ENCODE measurements at places on chromosomes 11 and 22. TPM values are rescaled to one million over a fixed set of nuclear protein-coding genes. Genes with fewer than 3 reads are reported as not detected.

Gene SLC1A2
- 2.7 TPM for total RNA-seq

Gene USH1C
- not detected for total RNA-seq

Gene PAK1
- 32.0 TPM for total RNA-seq

Gene ZNF215
- total RNA-seq = 3.0 TPM

Gene ACAD8
- 18.8 TPM for total RNA-seq

Gene CERK
- 37.2 TPM for total RNA-seq

Gene GDPD4
- total RNA-seq = not detected

Gene SLC25A17
- total RNA-seq = 11.8 TPM

Gene SNX32
- 4.0 TPM for total RNA-seq

Gene SLCO2B1
- total RNA-seq = not detected

Gene FBLN1
- total RNA-seq = 957 TPM

Gene CNTN5
- total RNA-seq = not detected

Gene MMP12
- 2.8 TPM for total RNA-seq

Gene PPFIBP2
- total RNA-seq = 14.8 TPM

Gene OR8D4
- not detected for total RNA-seq

Gene ENTHD1
- not detected for total RNA-seq

Gene CRYBB3
- total RNA-seq = not detected

Gene ANGPTL5
- total RNA-seq = 0.63 TPM

Gene GPHA2
- not detected for total RNA-seq

Gene JAML
- total RNA-seq = not detected

Gene MS4A14
- total RNA-seq = not detected

Gene LRRC74B
- total RNA-seq = under 0.01 TPM

Gene CBLIF
- not detected for total RNA-seq

Gene SLC17A6
- not detected for total RNA-seq

Gene MED15
- 23.0 TPM for total RNA-seq

Gene TCN2
- 14.3 TPM for total RNA-seq

Gene KRTAP5-7
- total RNA-seq = not detected

Gene MUC6
- not detected for total RNA-seq

Gene E2F8
- total RNA-seq = not detected

Gene INPP5J
- total RNA-seq = 0.16 TPM

Gene AIP
- 138 TPM for total RNA-seq

Gene RHOD
- 11.6 TPM for total RNA-seq

Gene DDX25
- under 0.01 TPM for total RNA-seq

Gene ABTB2
- total RNA-seq = 3.8 TPM

Gene ACRV1
- total RNA-seq = not detected

Gene TUB
- total RNA-seq = 7.6 TPM

Gene HRAS
- total RNA-seq = 68.8 TPM

Gene ZNF74
- 12.0 TPM for total RNA-seq

Gene FOLR1
- not detected for total RNA-seq

Gene IL18
- total RNA-seq = 0.32 TPM

Gene MIOX
- not detected for total RNA-seq

Gene GAL3ST1
- total RNA-seq = not detected

Gene MAPK11
- total RNA-seq = 9.9 TPM

Gene BATF2
- 0.63 TPM for total RNA-seq

Gene IGSF9B
- 0.79 TPM for total RNA-seq

Gene SPON1
- total RNA-seq = under 0.01 TPM

Gene RBMXL2
- not detected for total RNA-seq

Gene CCDC116
- total RNA-seq = 0.26 TPM

Gene CCDC88B
- 1.3 TPM for total RNA-seq

Gene AMPD3
- total RNA-seq = 3.8 TPM

Gene LMNTD2
- not detected for total RNA-seq
